ENCODE measurements at places on chromosomes 16 and 17. TPM values are rescaled to one million over a fixed set of nuclear protein-coding genes. Genes with fewer than 3 reads are reported as not detected.

HBM gene
- not detected for polyA plus RNA-seq

SLC6A4 gene
- not detected for polyA plus RNA-seq

FTSJ3 gene
- polyA plus RNA-seq = 16.4 TPM

PNMT gene
- polyA plus RNA-seq = 1.0 TPM

ZNF286A gene
- polyA plus RNA-seq = 24.9 TPM

SLC5A2 gene
- 8.3 TPM for polyA plus RNA-seq

TSPAN10 gene
- 0.94 TPM for polyA plus RNA-seq

GUCY2D gene
- not detected for polyA plus RNA-seq

CYTH1 gene
- polyA plus RNA-seq = 4.4 TPM

CEMP1 gene
- polyA plus RNA-seq = 1.0 TPM

IL4R gene
- polyA plus RNA-seq = not detected

MT4 gene
- not detected for polyA plus RNA-seq

CX3CL1 gene
- 16.5 TPM for polyA plus RNA-seq
